ENCODE measurements at places on chromosomes 4 and X.
A peak's percentile ranks its signal among the peaks of the same experiment; 100 is the strongest.

- no peak for DNase-seq
These were observed 643 bp downstream of the FHL1 start for GRCh38 chrX:136147976-136148375.

DNA sequence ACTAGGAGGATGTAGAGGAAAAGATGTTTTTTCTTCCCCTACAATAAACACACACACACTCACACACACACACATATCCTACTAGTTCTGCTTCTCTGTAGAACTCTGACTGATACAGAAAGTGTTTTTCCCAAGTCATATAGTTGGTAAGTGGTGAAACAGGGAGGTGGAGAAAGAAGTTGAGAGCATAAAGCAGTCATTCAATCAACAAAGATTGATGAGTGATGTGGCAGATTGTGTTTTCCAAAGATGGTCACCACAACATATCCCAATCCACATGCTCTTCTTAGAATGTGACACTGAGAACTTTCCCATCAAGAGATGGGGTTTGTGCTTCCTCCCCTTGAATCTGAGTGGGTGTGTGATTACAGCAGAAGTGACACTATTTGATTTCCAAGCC lies 123.4 kb upstream of the ATP6AP2 start:
- DNase-seq, result no peak

DNA sequence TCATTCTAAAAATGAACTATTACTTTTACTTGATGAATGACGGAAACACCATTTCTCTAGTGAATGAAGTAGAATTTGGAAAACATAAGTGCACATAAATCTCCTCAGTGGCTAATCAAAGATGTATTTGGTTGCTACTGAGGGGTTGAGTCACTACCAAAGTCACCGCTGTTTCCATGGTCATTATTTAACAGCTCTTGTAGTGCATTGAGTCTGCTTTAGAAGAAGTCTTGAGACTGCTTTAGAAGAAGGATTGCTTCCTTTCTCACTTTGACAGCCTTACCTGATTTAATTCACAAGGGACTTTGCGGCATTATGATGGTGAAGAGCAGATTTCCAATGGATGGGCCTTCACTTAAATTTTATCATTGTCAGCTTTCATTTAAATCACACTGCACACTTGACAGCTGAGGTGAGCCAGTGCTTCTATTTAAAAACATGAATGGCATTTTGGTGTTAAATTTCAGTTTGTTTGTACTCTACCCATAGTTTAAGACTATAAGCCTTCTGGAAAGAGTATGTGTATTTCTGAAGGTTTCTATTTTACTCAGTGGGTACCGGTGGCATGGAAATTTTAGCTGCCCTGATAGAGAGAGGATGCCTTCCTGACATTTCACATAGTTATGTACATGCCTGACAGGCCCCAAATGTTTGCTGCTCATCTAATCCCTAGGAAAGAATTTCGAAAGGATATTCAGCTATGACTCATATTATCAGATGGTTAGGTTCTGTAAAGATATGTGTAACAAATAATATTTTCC lies 9.5 kb downstream of the ASB5 start:
- DNase-seq, result no peak

GRCh38 chrX:134803060-134803459 lies 144.8 kb upstream of the PLAC1 start:
- no peak for DNase-seq

- DNase-seq, result no peak
These were observed 68.3 kb downstream of the ABLIM2 start for GRCh38 chr4:8090312-8090711.

GRCh38 chr4:83022724-83023450 lies 12.1 kb upstream of the COPS4 start:
- DNase-seq, result no peak

- DNase-seq, result no peak
These were observed 154.0 kb upstream of the RASGEF1B start for GRCh38 chr4:81625422-81626417.

DNA sequence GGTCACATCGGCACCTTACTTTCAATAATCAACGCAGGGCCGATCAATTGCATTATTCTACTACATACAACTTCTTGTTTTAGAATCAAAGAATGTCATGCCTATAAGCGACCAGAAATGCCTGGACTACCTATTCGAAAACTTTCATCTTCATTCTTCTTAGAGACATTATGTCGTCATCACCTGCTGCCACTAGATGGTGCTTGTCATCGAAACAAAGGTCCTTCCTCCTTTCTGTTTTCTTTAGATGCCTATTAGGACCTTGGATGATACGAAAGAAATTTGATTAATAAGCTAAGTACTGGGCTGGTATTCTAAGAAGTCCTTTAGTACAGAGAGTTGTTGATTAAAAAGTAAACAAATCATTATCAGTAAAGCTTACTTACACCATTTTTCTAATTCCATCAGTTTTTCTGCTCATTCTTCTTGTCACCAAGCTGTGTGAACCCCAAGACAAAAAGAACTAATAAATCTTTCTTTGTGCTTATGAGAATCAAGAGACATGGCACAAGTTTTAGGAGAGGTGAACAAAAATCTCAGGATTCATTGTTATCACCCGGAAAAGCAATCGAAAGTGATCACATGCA lies 154.5 kb upstream of the SLC4A4 start:
- DNase-seq, result peak; percentile 67

DNA sequence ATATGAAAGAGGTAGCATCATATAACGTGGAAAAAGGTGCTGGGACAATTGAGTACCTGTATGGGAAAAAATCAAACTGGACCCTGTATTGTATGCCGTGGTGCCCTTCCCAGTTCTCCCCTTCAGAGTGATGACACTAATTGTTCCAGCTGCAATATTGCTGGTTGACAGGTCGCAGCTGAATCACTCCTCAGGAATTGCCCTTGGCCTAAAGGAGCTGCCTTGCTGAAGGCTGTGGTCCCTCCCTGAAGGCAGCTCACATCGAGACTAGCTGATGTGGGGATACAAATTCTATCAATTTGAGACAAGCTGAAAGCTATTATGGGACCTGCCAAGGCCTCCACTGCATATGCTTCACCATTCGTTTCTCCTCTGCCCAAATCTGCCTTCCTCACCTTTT lies 39.3 kb upstream of the CXCL8 start:
- no peak for DNase-seq

DNA sequence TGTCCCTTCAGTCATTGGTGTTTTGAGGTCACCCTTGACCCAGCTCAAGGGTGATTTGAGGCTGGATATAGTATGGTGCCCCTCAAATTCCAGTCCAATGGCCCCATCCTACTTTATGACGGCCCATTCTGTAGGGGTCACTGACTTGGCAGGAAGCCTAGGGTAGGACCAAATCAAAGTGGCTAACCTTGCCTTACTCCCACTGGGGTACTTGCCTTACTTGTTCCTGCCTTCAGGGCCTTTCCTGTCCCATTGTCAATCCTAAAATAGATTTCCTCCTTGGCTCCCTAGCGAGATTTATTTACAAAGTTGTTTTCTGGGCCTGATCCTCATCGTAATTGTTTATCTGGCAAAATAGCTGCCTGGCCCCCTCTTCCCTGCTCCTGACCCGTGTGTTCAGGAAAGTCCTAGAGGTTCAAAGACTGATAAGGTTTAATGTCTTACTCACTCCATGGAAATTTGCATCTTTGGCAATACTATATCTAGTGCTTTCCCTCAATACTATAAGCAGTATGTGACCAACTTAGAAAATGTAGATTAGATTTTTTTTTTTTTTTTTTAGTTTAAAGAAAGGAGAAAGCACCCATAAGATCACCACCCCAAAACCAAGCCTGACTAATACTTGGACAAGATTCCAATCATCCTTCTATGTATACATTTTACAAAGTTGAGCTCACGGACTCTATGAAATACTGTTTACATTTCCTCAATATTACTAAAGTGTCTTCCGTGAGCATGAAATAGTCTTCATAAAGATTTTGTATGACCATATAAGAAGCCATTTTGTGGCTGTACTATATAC lies 44.8 kb downstream of the MSN start:
- no peak for DNase-seq

DNA sequence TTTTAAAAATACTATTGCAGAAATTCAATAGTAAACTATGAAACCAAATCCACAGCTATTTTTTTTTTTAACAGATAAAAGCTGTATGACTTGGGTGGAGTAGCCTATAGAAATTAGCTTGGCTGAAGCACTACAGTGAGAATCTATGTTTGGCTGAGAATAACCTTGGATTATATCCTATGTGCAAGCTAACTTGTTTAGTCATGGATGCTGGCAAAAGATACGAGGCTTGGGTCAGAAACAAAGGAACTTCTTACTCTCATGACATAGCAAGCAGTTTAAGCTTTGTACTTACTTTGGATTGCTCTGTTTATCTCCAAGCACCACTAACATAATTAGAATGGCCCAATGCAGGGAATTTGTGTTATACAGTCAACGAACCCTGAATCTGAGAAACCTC lies 119.2 kb upstream of the GRID2 start:
- DNase-seq, result no peak

DNA sequence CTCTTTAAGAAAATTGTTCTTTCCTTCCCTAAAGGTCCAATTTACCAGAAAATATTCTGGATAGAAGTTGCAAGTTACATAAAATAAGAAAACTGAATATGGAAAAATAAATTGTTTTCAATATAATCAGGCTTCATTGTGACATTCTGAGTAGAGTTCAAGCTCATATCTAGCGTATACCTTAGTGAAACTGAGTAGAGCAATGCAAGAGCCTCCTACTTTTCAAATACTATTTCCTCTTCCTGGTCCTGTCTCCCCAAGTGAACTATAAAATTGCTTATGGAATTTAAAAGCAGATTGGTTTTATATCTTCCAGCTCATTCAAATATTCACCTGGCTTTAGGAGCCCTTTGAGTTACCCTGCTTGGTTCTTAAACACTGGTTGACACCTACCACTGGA lies 189.3 kb upstream of the GALNT7 start:
- no peak for DNase-seq

- DNase-seq, result peak; percentile 44
These were observed 745 bp downstream of the TRIM2 start for GRCh38 chr4:153204728-153205648.

DNA sequence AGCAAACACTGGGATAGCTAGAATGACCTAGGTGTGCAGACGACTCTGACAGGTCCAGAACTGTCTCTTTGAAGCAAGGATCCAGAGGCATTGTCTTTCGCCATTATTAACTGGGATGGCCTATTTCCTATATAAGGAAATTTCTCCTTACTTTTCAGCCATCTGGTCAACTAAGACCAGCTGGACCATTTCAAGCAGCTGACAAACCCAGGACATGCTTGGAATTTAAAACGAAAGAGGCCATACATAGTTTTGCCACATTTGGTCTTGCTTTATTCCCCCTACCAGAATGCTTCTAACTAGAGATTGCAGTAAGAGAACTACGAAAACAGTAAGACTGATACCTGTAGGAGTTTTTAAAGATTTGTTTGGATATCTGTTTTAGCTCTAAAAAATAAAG lies 87.0 kb downstream of the GLRA2 start:
- no peak for DNase-seq

- no peak for DNase-seq
These were observed 24.2 kb downstream of the KLHL15 start for GRCh38 chrX:24002792-24003191.

GRCh38 chrX:20545538-20545937 lies 278.8 kb upstream of the RPS6KA3 start:
- DNase-seq, result no peak

- DNase-seq, result no peak
These were observed 869 bp downstream of the TMEM184C start for GRCh38 chr4:147617841-147618691.

- DNase-seq, result no peak
These were observed 56.0 kb downstream of the PDLIM5 start for GRCh38 chr4:94507708-94508107.

DNA sequence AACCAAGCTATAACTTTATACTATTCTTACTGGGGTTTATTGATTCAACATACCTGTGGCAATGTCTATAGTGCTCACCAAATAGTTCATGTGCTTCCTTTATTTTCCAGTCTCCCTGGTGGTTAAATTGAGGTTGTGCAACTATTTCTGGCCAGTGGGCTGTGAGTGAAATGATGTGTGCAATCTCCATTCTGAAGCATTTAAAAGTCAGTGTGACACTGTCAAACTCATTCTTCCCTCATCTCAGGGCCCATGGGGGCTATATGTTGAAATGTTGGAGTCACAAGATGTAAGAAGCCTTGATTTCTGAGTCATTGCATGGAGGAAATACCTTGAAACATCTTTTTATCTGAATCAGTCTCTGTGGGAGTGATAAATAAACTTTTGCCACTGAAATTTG lies 414.3 kb upstream of the RPS6KA3 start:
- DNase-seq, result no peak
